Activated CD8-positive, alpha-beta memory T cell treated with anti-CD3 and anti-CD28 coated beads, Interleukin-2, amount 50 U/mL, for 4 hours (primary cell): ENCODE measurements at places on chromosomes 11 and 22.

DNA sequence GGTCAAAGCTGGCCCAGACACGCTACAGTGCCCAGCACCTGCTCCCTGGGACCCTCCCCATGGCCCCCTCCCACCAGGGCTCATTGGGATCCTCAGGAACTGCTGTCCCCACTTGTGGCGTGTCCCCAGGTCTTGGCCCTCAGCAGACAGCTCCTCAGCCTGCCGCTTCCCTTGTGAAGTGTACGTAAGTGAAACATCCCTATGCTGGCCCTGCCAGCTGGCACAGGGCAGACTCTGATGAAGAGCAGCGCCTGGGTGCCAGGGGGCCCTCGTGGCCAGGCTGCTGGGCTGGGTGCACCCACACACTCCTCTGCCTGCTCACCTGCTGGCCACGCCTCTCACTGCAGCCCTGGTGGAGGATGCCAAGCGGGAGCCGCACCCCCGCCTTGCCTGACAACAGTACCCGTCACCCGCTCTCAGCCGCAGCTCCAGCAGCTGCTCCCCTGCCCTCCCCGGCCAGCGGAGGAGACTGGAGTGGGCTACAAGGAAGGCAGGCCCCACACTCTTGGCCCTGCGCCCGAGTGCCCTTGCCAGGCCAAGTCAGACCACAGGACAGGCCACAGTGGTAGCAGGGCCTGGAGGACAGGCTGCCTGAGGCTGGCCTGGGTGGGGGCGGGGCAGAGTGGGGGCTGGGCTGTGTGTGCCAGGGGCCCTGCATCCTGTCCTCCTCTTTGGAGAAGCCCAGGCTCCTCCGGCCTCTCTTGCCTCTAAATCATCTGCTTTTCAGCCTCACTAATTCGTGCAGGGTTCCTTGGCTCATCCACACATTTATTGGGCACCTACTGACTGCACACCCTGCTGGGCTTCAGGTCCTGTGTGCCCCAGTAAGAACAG lies 39.5 kb downstream of the IGF2 start:
- no peak for DNase-seq

DNA sequence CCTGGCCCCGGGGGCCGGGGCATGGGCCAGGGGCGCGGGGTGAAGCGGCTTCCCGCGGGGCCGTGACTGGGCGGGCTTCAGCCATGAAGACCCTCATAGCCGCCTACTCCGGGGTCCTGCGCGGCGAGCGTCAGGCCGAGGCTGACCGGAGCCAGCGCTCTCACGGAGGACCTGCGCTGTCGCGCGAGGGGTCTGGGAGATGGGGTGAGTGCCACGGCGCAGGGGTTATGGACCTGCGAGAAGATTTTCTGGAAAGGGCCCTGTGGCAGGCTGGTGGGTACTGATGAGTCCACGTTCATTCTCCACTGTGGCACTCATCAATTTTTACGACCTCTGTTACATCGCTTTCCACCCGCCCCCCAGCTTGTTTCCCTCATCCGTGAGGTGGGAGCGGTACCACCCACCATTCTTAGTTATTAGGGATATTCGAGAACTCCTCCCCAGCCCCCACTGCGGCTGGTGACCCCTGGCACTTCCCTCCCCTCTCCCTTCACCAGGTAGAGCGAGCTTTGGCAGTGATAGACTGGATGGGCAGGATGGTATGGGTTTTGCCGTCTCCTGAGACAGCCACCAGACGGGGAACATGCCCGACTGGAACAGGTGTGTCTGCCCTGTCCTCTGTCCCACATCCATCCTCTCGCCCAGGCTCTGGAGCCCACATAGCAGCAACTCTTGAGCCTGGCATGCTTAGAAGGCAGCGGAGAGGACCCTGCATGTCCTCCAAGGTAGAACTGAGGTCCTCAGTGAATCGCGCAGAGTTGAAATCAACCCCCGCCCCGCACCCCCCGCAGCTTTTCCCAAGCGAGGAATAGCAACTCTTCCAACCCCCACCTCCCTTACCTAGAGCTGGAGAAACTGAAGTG lies 562 bp downstream of the DGAT2 start:
- DNase-seq, result no peak

DNA sequence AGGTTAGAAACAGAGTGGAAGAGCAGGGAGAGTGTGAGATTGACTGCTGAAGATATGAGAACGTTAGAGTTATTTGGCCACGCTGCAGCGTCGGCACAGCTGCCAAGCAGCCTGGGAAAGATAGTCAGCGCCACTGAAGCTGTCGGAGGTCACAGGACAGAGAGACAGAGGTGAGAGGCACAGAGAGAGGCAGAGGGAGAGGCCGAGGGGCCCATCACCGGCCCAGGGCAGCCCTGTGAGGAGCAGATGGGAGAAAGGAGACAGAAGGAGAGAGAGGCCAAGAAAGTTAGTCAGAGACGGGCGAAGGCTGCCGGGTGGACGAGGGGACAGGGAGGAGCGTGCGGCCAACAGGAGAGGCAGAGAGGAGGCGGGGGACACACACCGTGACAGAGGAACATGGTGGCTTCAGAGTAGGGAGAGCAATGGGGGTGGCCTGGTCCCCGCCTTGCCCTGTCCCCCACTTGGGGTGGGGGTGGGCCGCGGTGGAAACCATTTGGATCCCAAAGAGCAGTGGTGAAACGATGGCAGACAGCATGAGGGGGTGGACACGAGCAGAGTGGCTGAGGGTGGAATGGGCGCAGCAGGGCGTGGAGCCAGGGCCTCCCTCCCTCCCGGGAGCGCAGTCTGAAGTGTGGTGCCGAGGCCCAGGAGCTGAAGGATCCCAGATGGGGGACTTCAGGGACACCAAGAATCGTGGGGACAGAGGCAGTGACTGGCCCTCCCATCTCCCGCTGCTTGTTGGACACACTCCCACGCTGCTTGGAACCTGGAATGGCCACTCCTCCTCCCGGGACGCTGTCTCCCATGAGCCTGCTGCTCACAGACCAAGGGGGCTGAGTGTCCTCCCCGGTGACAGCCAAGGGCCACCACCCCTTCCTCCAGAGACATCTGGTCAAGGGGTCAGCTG lies 26.6 kb downstream of the LRRC10B start:
- no peak for DNase-seq

DNA sequence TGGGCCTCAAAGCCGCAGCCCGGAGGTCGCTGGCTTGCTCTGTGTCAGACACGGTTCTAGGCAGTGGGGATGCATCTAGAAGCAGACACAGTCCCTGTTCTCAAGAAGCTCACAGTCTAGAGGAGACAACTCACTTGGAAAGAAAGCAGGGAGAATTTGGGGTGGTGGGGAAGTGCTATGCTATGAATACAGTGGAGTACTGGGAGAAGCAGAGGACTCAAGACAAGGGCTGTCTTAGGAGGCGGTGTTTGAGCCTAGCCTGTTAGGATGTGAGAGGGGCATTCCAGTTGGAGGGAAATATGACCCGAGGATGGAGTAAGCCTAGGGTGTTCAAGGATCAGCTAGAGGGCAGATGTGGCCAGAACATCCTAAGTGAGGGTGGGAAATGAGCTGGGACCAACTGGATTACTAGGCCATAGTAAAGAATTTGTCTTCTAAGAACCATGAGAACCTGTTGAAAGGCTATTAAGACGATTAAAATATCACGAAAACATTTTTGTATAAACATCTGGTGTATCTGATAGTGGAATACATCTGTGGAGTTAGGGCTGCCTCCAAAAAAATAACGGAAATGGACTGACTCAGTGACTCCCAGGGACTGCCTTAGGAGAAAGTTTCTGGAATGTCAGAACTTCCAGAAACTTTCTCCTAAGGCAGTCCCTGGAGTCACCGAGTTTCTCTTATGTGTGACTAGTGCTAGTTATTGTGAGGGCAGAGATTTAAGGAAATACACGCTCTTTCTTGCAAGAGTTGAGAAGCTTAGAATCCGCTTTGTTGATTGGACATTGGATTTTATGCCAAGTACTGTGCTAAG lies 1.1 kb upstream of the PITPNB start:
- no peak for DNase-seq

- no peak for DNase-seq
Observed at GRCh38 chr11:19642185-19643158, 70.2 kb upstream of the NAV2 start.

- DNase-seq, result no peak
Observed at GRCh38 chr11:90241414-90241813, 18.6 kb upstream of the CHORDC1 start.

- DNase-seq, result no peak
Observed at GRCh38 chr11:117221775-117222517, 9.9 kb downstream of the PCSK7 start.

DNA sequence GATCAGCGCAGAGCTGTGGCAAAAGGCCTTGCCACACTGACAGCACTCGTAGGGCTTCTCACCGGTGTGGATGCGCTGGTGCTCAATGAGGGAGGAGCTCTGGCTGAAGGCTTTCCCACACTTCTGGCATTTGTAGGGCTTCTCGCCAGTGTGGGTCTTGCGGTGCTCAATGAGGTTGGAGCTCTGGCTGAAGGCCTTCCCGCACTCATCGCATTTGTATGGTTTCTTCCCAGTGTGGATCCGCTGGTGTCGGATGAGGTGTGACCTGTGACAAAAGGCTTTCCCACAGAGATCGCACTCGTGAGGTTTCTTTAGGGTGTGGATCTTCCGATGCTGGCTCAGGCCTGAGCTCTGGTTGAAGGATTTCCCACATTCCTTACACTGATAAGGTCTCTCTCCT lies 6.9 kb downstream of the ZNF70 start:
- DNase-seq, result no peak

- no peak for DNase-seq
Observed at GRCh38 chr22:42991010-42991651, 23.8 kb downstream of the PACSIN2 start.

- no peak for DNase-seq
Observed at GRCh38 chr11:2262301-2263070, 7.9 kb downstream of the ASCL2 start.
